ENCODE measurements at places on chromosomes 16 and 17. TPM values are rescaled to one million over a fixed set of nuclear protein-coding genes. Genes with fewer than 3 reads are reported as not detected.

DNA sequence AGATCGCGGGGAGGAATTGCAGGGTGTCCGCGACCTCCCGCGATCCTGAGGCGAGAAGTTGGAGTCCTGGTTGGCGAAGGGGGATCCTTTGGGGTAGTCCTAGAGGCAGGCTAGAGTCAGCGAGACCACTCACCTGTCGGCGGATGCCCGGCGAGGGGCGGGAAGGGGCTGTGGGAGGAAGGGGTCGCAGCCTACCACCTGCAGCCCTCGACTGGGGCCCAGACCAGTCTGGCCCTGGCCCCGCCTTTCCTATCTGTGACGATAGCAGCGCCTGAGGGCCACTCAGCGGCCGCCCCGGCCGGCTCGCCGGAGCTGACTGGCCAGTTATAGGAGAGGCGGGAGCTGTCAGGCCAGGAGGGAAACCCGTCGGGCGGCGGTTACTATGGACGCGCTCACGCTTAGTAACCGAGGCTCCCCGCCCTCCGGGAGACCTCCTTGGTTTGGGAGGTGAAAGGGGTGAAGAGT is at the start of gene TEKT3:
TEKT3 (minus strand) TSS at position 213 of the 465 bp plus-strand sequence. CDS start 10,012 bp downstream, outside the sequence.
- DNase-seq = peak; percentile 63

GRCh38 chr17:47831934-47832327 is 461 bp downstream of the LRRC46 start:
- no peak for DNase-seq

DNA sequence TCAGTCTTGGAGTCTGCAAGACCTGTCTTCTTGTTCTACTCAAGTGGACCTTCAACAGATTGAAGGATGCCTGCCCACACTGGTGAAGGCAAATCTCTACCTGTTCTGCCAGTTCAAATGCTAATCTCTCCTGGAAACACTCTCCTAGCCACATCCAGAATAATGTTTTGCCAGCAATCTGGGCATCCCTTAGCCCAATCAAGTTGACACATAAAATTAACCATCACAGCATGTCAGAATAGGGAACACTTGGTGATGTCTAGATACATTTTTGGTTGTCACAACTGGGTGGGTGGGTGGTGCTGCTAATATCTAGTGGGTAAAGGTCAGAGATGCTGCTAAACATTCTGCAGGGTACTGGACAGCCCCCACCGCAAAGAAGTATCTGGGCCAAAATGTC is 744.9 kb upstream of the SOX9 start:
- DNase-seq = no peak

GRCh38 chr16:73036074-73036826 is 11.7 kb downstream of the ZFHX3 start:
- DNase-seq = no peak

DNA sequence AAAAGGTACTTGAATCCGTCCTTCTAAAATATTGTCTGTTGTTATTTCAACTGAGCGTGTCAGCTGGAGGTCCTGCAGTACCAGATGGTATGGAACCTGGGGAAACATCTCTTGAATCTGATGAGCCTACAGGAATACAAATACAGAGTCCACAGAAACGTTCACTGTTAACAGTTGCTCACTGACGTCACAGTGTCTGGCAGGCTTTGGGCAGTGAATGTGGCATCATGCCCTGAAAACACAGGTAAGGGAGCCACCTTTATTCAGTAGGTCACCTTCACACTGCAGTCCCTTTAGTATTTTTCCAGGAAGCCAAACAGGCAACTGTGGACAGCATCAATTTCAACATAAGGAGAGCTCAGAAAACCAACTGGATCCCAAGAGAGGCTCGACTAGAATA is 56.1 kb downstream of the AMFR start:
- DNase-seq = no peak

GRCh38 chr16:86602521-86602920 is 24.2 kb downstream of the FOXL1 start:
- no peak for DNase-seq

- DNase-seq = no peak
Observed at GRCh38 chr16:77439106-77439505, 4.3 kb upstream of the ADAMTS18 start.

GRCh38 chr17:13862346-13862745 is 207.0 kb upstream of the COX10 start:
- no peak for DNase-seq

The KRTAP9-9 gene
- total RNA-seq = not detected

DNA sequence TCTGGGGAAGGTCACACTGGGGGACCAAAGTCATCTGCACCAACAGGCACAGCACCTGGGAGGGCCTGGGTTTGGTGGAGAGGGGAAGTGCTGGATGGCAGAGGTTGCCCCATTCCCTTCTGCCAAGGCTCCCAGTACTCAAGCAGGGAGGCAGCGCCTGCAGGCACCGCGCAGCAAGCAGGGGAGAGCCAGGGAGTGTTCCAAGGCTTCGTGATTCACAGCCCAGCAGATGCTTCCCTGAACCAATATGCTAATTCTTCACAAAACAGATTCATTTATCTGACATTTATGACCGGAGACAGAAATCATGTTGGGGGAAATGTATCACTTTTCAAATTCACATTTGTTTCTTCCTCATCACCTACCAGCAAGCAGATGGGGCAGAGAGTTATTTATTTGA is 13.4 kb upstream of the CDH5 start:
- DNase-seq = no peak

GRCh38 chr16:56986361-56986760 is 3.0 kb upstream of the NLRC5 start:
- DNase-seq = no peak

GRCh38 chr16:17342031-17342430 is 128.7 kb downstream of the XYLT1 start:
- DNase-seq = no peak

DNA sequence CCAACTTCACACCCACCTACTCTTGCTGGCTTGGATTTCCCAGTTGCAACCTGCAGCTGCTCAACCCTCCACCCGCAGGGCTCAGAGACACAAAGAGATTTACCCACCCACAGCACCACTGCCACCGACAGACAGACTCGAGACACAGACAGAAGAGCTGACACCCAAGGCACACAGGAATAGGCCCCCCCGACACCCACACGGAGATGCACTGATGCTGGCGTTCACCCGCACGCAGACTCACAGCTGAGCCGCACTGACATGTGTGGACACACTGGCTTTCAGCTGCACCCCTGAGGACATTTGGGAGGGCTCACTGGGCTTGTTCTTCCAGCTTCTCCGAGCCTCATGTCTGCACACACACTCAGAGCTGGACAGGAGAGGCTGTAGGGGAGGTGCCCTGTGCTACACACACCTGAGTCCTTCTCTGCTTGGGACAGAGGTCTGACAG is 8.2 kb downstream of the STX1B start:
- DNase-seq = no peak

DNA sequence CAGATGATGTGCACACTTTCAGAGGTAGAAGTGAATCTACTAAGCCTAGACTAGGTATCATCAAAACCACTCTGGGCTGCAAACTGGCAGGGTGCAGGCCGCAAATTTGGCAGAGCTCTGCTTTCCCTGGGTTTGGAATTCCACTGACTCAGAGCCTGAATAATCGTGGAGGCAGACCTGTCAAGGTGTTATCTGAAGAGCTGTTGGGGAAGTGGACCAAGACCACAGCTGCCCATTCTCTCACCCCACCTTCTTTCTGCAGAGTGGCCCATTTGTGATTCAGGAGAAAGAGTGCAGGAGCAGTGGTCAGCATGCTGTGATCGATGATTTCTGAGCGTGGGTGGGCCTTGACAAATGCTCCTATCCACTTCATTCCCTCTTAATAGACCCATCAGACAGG is 45.8 kb upstream of the CBLN1 start:
- no peak for DNase-seq

The TLE7 gene
- total RNA-seq = not detected

The ST3GAL2 gene
- total RNA-seq = 26.9 TPM

The ATP2A3 gene
- total RNA-seq = 2.4 TPM

Data from frontal cortex (tissue), 4 donors.